ENCODE measurements at places on chromosomes 12 and 14. TPM values are rescaled to one million over a fixed set of nuclear protein-coding genes. Genes with fewer than 3 reads are reported as not detected.

DNA sequence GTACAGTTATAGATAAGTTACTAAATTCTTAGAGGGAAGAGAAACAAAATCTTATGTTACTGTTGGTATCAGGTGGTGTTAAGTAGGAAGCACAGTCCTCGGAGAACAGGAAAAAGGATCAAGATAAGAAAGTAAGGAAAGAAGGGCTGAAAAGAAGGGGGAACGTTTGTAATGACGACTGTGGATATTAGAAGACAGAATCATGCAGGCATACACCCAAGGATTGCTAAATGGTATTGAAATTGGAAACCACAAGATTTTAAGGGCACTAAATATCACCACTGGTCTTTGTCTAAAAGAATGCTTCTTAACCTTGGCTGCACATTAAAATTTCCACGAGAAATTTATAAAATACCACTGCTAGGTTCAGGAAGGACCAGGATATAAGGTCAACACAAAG lies 34.1 kb upstream of the ERGIC2 start:
- DNase-seq = no peak

- no peak for DNase-seq
Measured at GRCh38 chr12:130661059-130661458, 55.0 kb downstream of the RIMBP2 start.

The CFL2 gene
- polyA plus RNA-seq = 116 TPM

- no peak for DNase-seq
Measured at GRCh38 chr14:77238996-77239395, 32.0 kb downstream of the NGB start.

GRCh38 chr14:68364792-68365192 lies 428.1 kb downstream of the ZFP36L1 start:
- no peak for DNase-seq

DNA sequence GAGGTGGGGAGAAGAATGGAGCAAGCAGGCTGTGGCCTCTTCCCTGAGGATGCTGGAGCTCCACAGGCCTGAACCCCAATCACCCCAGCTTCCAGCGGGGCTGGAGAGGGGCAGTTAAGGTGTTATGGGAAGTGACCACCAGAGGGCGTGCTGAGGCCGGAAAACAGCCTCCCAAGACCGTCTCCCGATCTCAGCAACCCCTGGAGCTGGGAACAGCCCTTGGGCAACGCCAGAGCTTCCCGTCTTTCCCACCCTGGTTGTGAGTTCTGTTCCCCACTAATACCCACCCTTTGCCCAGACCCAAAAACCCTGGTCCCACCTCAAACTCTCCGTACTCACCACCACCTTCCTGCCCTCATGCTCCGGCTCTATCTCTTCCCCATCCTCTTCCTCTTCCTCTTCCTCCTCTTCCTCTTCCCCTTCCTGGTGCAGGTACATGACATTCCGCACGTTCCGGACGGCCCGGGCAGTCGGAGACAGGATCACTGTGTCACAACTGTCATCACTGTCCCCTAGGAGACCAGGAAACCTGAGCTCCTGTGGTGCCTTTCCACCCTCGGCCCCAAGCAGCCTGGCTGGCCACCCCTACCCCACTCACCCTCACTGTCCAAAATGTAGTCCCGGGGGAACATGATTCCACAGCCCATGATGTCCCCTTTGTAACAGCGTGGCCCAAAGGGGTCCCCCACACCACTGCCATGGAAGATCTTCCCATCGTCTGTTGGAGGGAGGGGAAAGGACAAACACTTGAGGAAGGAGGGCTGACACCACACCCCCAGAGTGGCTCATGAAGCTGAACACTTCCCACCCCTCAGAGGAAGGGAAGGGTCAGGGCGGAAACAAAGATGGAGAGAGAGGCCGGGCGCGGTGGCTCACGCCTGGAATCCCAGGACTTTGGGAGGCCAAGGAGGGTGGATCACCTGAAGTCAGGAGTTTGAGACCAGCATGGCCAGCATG lies 12.9 kb downstream of the SPRYD3 start:
- DNase-seq = peak; percentile 80

The PROX2 gene
- polyA plus RNA-seq = not detected

The OTOGL gene
- not detected for polyA plus RNA-seq

DNA sequence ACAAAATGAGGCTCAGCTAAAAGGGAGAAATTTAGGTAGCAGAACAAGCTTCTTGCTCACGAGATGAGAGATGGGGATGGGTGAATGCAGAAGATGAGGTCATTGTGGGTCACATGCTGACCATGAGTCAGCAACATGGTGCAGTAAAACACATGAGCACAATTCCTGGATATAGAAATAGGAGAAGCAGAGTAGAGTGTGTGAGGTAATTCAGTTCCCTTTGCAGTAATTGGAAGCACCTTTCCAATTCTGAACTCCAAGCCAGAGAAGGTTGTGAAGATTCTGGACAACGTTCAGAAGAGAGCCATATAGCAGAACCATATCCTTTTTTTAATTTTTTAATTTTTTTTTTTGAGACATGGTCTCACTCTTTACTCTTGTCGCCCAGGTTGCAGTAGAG lies 62.0 kb upstream of the LMNTD1 start:
- peak; percentile 39 for DNase-seq

DNA sequence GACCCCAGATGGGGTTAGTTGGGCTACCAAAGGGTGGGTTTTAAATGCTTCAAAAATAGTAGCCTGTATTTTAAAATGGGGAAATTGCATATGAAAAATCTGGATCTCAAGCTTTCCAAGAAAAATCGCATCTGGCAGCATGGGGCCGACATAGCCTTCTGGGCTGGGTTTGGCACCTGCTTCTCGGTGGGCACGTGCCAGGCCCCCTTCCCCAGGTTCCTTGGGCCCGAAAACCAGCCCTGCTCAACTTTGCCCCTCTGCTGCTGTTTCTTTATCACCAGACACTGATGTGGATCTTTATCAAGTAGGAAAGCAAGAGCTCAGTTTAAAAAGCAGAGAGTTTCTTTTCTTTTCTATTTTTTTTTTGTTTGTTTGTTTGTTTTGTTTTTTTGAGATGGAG lies 95.1 kb downstream of the DICER1 start:
- no peak for DNase-seq

The LRTM2 gene
- not detected for polyA plus RNA-seq

The KSR2 gene
- 0.33 TPM for polyA plus RNA-seq

The MFAP5 gene
- polyA plus RNA-seq = 0.40 TPM

- DNase-seq = no peak
Measured at GRCh38 chr12:25793196-25793595, 165.3 kb upstream of the RASSF8 start.

DNA sequence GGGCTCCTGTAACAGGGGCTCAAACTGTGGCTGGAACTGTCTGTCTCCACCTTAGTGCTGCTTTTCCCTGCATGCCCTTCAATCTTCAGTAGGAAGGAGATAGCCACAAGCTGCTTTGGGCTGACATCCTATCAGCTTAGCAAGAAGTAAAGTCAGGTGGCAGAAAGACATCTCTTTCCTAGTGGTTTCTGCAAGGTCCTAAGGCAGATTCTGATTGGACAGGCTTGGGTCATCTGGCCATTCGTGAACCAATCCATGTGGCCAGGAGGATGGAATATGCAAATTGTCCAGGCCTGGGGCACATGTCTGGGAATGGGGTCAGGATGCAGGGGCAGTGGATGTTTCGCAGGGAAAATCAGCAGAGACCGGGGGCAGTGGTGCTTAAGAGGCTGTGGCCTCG lies 5.2 kb downstream of the RITA1 start:
- DNase-seq = peak; percentile 86

DNA sequence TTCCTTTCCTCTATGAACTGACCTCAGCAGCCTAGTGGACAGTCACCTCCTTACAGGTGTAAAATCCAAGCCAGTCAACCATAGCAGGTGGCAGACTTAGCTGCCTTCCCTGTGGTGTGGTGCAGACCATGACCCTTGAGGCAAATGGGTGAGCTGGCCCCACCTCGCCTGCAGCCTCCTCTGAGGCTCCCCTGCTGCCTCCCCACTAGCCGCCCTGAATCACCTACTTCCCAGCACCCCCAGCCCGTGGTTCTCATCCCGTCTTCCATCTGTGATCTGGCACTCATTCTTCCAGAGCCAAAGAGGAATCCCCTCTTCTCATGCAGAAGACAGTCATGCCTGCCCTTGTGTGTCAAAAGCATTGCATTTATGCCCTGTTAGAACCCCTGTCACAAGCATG lies 34.4 kb upstream of the TSPAN9 start:
- no peak for DNase-seq

DNA sequence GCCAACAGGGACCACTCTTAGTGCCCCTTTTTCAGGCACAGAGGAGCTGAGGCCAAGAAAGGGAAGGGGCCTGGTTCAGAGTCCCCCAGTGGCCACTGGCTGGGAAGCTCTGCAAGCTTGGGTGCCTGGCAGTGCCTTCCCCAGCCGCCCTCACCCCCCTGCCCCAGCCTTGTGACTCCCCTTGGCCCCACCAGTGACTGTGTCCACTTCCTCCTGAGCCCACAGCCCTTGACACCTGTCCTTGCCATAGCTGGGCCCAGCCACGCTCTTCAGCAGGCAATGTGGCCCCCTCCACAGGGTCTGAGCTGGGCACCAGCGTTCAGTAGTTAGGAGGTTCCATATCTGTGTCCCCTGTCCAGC lies 19.0 kb upstream of the C14orf180 start:
- DNase-seq = no peak

DNA sequence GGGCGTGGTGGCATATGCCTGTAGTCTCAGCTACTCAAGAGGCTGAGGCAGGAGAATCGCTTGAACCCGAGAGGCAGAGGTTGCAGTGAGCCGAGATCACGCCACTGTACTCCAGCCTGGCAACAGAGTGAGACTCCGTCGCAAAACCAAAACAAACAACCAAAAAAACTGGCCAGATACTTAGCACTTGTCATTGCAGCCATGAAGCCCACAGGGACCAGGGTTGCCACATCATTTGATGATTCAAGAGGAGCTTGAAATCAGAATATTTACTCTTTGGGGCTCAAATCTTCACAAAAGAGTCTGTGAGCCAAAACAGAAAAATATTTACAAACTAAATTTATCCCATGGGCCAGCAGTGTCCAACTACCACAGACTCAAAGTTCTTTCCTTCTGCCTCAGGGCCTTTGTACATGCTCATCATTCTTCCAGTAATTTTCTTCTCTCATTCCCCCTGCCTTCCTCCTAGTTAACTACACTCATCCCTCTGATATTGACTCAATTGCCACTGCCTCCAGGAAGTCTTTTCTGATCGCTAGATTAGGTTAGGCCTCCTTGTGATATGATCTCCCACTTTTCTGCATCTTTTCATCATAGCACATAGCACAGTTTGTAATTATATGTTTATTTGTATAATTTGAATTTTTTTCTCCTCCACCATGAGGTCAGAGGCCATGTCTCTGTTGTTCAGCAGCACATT lies 130.8 kb upstream of the PLEKHG7 start:
- no peak for DNase-seq

DNA sequence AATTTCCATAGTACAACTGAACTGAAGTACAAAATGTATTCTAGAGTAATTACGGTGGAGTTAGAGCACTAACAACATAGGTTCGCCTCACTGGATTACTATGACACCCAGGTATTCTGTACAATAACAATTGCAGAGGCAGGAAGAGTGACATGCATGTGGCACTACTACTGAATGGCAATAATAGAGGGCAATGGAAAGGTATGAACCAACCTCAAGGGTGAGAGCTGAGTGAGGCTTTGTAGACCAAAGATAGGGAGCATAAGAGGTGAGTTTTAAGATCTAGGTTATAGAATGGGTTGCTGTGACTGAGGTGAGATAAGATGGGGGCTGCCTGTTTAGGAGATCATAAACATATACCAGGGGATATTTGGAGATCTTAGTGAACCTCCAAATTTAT lies 343.1 kb downstream of the PCNX1 start:
- DNase-seq = no peak

DNA sequence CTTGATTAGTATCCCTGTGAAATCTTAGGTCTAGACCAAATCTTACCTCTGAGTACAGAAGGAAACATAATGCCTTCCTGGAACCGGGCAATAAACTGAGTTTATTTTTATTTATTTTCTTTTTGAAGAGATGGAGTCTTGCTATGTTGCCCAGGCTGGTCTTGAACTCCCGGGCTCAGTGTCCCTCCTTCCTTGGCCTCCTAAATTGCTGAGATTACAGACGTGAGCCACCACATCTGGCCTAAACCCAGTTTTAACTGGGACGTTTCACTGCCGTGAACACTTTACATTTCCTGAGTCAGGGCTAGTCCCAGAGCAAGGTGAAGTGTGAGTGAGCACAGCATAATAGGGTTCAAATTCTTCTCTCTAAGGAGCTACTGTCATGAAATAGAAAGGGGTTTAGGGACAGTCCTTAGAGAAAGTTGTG lies 671 bp downstream of the GUCY2C start:
- no peak for DNase-seq
